ENCODE measurements at places on chromosomes 6 and 20.
A peak's percentile ranks its signal among the peaks of the same experiment; 100 is the strongest.

GRCh38 chr20:45893831-45894230 is 2.7 kb downstream of the CTSA start:
- DNase-seq: no peak

- DNase-seq: no peak
These were observed 389.2 kb upstream of the FLRT3 start for GRCh38 chr20:14726591-14726990.

DNA sequence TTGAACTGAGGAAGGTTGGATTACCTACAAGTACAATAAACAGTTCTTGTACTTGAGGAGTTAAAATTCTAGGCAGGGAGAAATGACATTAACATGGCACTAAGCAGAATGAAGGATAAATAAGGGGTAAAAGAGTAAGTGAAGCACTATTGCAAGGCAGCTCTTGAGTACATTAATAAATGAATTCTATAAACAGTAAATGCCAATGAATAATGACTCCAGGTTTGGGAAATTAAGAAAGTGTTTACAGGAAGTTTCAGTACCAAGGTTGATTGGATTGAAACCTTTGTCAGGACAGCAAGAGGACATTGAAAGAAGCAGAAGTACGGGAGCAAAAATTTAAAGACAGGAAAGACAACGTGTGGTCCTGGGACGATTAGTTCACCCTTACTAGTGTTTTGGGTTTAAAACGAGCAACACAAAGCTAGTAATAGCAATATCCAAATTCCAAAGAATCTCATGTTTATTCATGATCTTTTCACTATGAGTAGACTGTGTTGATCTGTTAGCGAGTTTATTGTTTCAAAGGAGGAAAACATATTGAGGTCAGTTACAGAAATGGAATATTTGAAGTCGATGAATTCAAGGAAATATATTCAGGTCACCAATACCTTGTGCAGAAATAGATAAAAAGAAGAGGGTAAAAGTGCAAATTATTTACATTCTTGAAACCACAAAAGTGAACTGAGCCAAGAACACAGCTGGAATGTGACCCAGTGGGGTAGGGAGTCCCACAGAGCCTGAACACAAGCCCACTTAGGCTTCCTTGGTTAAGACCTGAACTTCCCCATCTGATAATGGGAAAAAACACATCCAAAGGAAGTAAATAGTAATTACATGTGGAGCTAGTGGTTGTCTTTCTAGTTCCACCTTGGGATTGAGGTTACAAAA is 80.8 kb downstream of the MKKS start:
- DNase-seq: no peak

DNA sequence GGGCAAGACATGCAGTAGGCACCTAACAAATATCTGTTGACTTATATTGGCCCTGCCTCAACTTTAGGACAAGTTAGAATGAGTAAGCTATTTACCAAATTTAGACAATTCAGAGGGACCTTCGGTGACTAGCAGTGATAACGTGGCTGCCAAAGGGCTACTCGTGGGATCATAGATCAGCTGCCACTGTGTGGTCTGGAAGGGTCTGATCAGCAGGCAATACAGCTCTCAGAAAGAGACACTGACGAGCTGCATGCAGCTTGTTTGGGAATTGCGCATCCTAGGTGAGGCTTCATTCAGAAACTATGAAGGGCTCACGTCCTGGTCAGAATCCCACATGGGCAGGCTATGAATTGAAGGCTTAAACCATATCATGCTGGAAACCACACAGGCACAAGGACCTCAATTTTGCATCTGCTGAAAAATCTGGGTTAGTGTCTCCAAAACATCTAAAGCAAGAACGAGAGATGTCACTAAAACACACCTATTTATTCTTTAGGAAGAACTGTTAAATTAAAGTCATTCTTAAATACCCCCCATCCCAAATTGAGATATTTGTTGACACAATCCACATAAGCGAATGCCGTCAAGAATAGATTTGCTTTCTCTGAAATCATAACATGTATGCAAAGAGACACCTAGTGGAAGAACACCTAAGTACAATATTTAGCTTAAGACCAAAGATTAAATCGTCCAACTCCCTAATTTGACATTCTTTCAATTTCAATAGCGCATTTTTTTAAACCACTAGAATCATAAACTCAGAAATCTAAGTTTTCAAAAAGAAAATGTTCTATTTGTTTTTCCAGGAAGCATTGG is 79.6 kb downstream of the IPCEF1 start:
- peak; percentile 56 for DNase-seq

GRCh38 chr6:14630016-14630415 is 512.4 kb downstream of the CD83 start:
- DNase-seq: no peak

GRCh38 chr20:9838378-9839295 is at the start of gene PAK5:
TSS of gene PAK5 (minus strand) at chr20:9839076. CDS start at chr20:9644328, 194,748 bp downstream.
- DNase-seq: peak; percentile 91

DNA sequence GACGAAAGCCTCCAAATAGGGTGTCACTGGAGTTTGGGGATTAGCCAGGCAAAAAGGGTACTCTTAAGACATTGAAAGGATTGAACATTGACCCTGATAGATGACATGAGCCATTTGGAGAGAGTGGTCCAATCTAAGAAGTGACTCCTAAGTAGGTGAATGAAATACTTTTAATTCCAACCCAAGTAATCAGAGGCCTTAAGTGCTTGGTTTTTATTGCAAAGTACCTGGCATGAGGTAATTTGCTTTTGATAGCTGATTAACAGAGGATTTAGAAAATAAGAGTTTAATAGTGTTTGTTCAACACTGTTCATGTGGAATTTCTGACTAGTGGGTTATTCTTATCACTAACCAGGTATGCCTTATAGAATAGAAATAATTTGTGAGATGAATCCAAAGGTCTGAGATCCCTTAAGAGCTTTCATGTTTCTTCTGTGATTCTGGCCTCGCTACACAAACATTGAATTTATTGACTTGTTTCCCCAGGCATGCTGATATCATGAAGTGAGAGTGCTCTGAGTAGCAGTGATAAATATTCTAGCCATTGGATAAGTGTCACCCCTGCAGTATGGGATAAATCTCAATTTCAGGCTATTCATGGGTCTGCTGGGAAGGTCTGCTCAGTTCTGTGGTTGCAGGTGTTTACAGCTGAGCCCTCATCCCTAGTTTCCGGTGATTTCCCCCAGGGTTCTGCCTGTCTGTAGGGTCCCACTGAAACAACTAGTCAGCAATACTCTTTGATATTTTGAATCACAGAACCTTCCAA is 6.5 kb downstream of the NCOA7 start:
- DNase-seq: no peak

- peak; percentile 58 for DNase-seq
These were observed 141.1 kb upstream of the FOXQ1 start for GRCh38 chr6:1170794-1171193.

DNA sequence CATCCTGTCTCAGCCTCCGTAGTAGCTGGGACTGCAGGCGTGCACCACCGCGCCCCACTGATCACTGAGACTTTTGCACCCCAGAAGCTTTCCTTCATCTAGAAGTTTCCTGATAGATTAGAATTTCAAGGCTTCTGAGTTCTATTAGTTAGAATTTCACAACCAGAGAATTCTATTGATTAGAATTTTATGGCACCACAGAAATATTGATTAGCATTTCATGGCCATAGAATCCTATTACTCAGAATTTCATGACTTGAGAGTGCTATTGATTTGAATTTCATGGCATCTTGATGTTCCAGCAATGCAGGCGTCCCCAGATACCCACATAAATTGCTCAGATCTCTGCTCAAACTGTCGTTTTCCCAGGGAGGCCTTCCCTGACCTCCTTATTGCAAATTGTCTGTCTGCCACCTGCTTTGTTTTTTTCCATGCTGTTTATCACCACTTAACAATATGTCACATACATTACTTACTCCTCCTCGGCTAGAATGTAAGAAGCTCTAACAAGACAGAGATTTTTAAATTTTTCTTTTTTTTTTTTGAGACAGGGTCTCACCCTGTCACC is 16.9 kb upstream of the CBFA2T2 start:
- no peak for DNase-seq

GRCh38 chr6:30154709-30155519 is 6.1 kb downstream of the TRIM10 start:
- peak; percentile 81 for DNase-seq
